ENCODE measurements at places on chromosomes 6 and 20.

GRCh38 chr6:148325316-148326068 lies 17.1 kb upstream of the SASH1 start:
- no peak for DNase-seq

GRCh38 chr20:18056174-18057100 lies 1.3 kb downstream of the OVOL2 start:
- no peak for DNase-seq

- no peak for DNase-seq
Measured at GRCh38 chr6:118295336-118295735, 252.8 kb upstream of the PLN start.

GRCh38 chr6:119179842-119180241 lies 101.4 kb upstream of the FAM184A start:
- no peak for DNase-seq

GRCh38 chr6:148069256-148069655 lies 273.4 kb upstream of the SASH1 start:
- DNase-seq: no peak

- DNase-seq: no peak
Measured at GRCh38 chr6:121630716-121631115, 195.3 kb downstream of the GJA1 start.

DNA sequence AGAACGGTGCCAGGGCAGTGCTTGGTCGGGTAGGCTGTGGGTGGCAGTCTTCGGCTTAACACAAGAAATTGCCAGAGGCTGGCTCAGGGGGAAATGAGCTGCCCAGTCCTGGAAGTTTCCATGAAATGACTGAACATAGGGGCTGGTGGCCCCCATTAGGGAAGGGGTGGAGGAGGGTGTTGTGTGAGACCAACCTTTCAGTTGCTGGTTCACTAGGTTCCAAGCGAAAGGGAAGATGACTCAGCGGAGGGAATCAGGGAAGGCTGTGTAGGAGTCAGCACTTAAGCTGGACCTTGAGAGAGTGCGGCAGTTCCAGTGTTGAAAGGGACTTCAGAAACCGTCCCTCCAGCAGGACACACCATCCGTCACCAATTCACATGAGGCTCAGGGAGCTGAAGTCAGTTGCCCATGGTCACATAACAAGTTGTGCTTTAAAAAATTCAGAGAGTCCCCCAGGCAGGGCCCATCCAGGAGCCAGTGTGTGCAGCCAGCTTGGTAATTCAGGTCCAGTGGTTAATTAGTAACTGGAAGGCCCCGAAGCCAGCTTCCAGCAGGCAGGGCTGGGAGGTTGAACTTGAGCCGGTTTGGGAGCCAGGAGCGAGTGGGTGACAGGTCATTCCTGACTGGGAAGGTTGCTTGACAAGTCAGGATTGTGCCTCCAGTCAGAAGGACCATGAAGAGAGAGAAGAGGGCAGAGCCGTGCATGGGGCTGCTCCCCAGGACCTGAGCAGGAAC lies at the start of gene SGK2:
TSS of gene SGK2 (plus strand) at position 616 of the 735 bp plus-strand sequence. CDS start 7,469 bp downstream, outside the sequence.
- peak; percentile 4 for DNase-seq

DNA sequence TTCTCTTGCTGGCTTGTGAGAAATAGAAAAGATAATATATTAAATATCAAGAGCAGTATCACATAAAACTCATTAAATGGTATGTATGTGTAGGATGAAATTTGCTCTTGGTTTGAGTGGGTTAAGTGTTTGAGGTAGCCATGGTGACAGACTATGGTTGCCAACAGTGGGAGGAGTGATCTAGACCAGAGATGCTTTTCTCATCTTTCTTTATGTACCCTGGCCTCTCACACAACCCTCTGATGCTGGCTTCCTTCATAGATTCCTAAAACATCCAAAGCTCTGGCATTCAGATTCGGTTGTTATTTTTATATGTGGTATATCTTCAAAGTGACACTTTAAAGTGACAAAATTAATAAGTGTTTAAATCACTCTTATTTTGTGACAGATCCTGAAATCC lies 9.0 kb upstream of the MLIP start:
- DNase-seq: no peak

DNA sequence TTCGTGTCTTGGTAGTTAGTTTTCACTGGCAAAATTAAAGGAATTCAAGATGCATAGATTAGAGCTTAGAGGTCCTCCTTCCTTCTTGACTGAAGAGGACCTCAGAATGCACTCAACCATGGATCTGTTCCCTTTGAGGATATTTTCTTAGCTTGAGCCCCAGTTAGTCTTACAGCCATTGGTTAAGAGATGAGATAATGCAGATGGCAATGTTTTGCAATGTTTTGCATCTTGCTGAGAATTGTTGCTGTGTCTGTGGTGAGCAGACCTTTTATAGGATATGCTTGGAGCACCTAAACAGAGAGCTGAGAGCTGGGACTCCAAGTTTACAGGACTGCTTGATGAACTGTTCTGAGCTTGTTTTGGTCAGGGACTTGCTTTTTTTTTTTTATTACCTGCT lies 107.5 kb downstream of the TMEM170B start:
- DNase-seq: no peak

DNA sequence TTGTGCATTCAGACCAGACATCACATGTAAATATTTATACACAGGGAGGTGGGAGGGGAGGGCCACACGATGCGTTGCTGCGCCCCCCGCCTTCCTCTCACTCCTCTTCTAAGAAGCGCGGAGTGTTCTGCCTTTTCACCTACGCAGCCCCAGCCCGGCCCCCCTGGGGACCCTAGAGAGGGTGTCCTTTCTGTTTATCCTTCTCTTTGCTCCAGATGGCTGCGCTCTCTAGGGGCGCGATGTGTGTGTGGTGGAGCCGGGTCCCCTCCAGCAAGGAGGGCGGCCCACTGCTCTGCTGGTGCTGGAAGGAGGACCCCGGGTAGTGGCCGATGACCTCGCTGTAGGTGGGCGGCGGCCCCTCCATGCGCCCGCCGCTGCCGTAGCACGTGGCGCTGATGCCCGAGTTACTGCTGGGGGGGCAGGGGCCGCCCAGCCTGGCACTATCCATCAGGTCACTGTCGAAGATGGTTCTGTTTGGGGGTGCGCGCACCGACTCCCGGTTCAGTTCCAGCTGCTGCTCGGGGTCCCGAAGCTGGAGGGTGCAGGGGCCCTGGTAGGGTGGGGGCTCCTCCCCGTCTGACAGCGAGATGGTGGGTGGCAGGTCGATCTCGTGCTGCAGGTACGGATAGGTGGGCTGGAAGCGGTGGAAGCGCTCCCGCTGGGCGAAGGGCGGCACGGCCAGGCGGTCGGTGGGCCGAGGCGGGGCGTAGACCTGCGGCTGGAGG lies 31.8 kb upstream of the ZBP1 start:
- DNase-seq: no peak

- no peak for DNase-seq
Measured at GRCh38 chr20:15958142-15958541, 615.1 kb downstream of the KIF16B start.

DNA sequence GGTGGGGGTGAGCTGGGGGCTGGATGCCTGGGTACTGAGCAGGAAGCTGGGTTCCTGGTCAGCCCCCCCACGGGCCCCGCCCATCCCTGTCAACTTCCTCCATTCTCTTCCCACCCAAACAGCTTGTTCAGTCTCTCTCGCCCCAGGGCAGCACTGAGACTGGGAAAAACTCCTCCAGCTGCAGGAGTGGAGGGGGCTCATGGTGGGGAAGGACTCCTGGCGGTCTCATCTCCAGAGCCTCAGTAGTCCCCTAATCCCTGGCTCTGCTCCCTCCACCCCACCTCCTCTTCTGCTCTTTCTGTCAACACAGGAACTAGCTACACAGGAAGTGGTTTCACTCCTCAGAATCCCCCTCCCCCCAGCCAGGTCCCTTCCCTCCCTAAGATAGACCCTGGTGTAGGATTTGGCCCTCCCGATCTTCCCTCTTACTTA lies at the start of gene GPSM3:
TSS of gene GPSM3 (minus strand) at position 36 of the 432 bp plus-strand sequence. CDS start 130 bp downstream, outside the sequence.
- DNase-seq: no peak

DNA sequence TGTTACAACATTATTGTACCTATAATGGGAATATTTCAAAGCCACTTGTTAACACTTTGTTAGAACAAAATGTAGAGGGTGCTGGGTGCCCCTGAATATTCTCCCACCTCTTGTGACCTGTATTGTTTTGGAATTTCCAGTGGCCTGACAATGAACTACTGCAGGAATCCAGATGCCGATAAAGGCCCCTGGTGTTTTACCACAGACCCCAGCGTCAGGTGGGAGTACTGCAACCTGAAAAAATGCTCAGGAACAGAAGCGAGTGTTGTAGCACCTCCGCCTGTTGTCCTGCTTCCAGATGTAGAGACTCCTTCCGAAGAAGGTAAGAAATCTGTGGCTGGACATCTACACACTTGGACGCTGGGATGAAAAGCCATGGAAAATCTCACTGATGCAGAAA lies 28.9 kb downstream of the PLG start:
- DNase-seq: no peak

DNA sequence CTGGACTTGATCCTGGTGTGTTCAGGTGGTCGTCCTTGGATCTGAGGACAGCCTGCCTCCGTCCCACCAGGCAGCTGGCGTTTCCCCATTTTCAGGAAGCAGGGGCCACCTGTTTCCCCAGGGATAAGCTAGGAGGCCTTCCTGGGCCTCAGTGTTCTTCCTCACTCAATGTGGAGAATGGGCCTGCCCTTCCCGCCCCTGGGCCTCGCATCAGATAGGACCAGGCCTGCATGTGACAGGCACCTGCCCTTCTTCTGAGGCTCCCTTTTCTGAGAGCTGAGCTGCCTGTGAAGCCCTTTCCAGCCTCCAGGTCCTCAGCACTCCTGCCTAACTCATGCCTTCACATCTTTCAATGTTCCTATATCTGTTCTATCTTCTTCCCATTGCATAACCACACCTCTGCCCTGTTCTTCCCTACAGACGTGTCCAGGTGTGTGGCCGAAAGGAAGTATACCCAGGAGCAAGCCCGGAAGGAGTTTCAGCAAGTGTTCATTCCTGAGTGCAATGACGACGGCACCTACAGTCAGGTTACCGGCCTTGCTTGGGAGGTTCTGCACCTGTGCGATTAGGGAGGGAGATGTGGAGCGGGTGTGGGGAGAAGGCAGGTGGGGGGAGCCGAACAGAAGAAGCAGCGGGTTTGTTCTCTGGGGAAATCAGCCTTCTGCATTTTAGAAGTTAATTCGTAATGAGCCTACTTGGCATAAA lies 85.1 kb downstream of the SMOC2 start:
- DNase-seq: no peak

- DNase-seq: no peak
Measured at GRCh38 chr6:151553416-151554165, 59.8 kb downstream of the CCDC170 start.

GRCh38 chr6:558089-558488 lies 98.8 kb downstream of the HUS1B start:
- no peak for DNase-seq

DNA sequence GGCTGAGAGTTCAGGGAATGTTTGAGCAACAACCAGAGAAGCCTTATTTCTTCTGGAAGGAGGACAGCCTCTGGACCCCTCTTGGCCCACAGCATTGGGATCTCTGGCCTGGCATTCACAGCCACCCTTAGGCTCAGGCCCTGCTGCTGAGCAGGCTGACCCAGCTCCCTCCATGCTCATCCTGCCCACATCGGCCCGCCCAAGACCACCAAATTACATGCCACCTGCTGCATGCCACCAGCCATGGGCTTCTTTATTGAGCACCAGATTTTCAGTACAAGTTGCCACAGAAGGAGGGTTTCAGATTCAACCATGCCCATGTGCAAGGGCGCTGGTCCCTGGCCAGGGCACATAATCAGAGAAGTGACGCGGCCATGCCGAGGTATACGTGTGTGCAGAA lies 32.2 kb downstream of the ADA start:
- DNase-seq: no peak

GRCh38 chr20:50146732-50147662 lies 6.5 kb downstream of the PEDS1 start:
- DNase-seq: no peak

DNA sequence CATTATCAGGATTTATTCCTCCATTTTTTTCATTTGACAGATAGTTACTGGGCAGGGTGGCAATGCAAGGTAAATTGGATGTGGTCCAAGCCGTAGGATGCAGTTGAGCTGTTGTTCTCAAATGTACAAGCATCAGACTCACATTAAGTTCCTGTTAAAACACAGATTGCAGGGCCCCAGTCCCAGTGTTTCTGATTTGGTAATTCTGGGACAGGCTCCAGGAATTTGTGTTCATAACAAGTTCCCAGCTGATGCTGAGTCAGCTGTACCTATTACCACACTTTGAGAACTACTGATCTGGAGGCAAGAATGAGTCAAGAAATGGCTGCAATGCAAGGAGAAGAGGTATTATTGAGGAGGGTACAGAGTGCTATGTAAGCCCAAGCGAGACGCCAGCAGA lies 11.7 kb downstream of the TMEM244 start:
- no peak for DNase-seq

DNA sequence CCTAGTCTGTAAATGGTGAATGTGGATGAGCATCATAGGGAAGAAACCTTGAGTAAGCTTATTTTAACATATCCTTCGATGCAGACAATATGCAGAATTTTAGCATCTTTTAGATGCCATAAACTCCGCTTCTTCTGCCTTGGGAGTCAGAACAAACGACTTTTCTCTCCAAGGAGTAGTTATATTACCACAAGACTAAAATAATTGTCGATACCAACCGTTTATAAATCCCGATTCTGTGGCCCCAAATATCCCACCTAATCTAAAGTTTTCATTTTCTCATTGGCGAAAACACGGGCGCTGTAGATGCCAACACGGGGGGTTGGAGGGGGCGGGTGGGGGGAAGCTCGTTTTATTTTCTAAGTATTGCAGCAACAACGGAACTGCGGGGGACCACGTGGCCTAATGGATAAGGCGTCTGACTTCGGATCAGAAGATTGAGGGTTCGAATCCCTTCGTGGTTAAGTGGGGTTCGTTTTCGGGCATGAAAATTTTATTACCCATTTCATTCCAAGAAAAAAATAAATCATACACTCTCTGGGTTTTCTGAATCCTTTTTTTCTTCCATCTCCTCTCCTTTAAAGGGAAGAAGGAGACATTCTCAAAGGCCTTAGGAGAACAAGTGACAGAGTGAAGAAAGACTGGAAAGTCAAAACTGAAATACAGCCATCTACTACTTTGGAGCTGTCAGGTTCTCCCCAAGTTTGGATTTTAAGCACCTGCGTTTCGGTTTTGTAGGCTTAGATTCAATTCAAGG lies 65.5 kb upstream of the BTN3A2 start:
- no peak for DNase-seq

DNA sequence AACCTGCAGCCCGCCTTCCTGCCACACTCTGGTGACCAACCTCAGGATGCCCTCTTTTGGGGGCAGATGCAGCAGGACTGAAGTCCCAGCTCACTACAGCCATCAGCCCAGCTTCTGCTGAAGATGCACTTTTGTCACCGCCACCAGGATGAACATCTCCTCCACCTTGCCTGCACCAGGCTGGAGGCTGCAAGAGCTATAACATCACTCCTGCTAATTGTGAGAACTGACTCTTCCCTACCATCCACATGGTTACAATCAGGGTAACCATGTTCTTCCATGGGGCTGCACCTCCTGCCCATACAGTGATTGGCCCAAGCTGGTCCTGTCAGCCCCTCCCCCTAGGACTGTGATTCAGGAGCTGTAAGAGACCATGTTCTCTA lies 2.0 kb upstream of the ACTL10 start:
- no peak for DNase-seq

DNA sequence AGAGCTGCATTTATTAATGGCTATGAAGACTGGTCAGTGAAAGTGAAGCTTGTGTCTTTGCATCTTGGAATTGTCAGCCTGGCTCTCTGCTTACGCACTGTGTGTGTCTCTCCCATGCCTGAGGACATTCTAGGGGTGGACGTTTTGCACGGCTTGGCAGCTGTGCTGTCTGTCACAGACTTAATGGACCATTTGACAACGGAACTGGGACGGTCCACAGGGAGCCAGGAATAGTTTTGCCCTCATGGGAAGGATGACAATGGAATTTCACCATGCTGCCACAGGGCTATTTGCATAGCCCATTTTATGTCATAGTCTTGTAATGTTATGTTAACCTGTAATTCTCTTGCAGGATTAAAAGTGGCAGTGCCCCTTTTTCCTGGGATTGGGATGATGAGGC lies 44.7 kb downstream of the OR2B6 start:
- DNase-seq: no peak

Data from hippocampal formation (tissue), 2 donors.